ENCODE measurements at places on chromosomes 7 and 10. TPM values are rescaled to one million over a fixed set of nuclear protein-coding genes. Genes with fewer than 3 reads are reported as not detected.

DNA sequence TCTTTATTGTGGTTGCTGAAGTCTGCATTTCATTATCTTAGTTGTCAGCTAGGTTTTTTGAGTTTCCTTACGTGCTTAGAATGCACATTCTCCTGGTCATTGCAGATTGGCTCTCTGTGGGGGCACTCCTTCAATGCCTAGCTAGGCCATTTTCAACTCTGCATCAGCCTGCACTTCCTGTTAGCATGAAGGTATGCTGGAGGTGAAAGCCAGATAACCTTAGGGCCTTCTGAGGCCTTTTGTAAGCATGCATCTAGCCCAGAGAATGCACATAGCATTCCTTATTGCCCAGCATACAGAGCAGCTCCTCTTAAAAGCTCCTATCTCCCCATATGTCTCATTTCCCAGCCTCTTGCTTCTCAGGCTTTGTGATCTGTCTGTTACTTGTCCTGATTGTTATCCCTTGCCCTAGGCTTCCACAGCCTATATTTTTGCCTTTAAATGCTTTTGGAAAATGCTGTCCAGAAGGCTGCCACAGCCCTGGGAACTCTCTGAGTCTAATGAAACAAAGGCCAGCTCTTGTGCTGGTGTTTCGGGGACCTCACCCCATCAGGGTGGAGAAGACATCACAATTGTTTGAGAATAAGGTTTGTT is 108.1 kb upstream of the IGFBP3 start:
- no peaks in the 10 kb centered on the region for H3K36me3 ChIP-seq
- no peaks in the 10 kb centered on the region for H3K27me3 ChIP-seq
- no peaks in the 10 kb centered on the region for H3K4me1 ChIP-seq
- no peak overlapping the region for H3K27ac ChIP-seq
- no peak for DNase-seq

Gene LOXL4
- 1.6 TPM for polyA plus RNA-seq

Gene TLX1
- not detected for polyA plus RNA-seq

DNA sequence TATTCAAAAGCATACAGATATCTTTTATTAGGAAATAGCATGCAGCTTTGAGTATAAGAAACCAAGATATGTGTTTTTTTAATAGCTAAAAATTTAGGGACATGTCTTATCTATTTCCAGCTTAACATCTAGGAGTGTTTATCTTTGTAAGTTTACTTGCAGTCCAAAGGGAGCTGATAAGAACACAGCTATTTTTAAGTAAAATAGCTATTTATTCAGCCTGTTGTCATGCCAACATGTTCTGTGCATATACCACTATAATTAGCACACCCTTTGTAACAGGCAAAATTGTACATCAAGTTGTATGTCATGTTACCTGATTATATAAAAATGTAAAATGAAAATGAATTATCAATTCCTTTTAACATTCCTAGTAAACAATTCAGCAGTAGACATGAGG is 29.6 kb downstream of the FAM133B start:
- no peak overlapping the region for H3K4me3 ChIP-seq
- H3K27ac ChIP-seq, result no peak overlapping the region
- H3K27me3 ChIP-seq, result no peaks in the 10 kb centered on the region
- no peak for DNase-seq

DNA sequence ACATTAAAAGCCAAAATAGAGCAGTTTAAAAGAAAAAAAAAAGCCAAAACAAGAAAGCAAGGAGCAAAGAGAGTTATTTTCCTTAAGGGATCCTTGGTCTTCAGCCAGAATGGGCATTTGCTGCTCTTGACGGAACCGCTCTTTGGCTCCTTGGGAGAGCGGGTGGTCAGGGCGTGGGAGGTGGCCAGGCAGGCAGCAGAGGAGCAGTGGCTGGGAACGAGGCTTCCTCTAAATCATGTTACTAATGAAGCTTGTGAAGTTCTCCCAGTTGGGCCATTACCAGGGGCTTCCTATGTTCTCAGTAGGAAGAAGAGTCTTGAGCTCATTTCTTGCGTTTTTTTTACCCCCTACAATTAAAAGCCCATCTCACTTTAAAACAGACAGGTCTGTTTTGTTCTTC is 116.6 kb downstream of the DOCK1 start:
- H3K4me1 ChIP-seq, result no peaks in the 10 kb centered on the region
- peaks cover 13% of the 10 kb centered on the region for H3K36me3 ChIP-seq
- no peaks in the 10 kb centered on the region for H3K27me3 ChIP-seq

GRCh38 chr7:135664046-135664589 is 1.8 kb downstream of the STMP1 start:
- no peak for DNase-seq
- H3K4me1 ChIP-seq, result peaks cover 10% of the 10 kb centered on the region
- peak overlapping the region; percentile 11 for H3K27ac ChIP-seq
- H3K36me3 ChIP-seq, result peaks cover 3% of the 10 kb centered on the region
- no peak overlapping the region for H3K4me3 ChIP-seq
